ENCODE measurements at places on chromosomes 4 and X.

DNA sequence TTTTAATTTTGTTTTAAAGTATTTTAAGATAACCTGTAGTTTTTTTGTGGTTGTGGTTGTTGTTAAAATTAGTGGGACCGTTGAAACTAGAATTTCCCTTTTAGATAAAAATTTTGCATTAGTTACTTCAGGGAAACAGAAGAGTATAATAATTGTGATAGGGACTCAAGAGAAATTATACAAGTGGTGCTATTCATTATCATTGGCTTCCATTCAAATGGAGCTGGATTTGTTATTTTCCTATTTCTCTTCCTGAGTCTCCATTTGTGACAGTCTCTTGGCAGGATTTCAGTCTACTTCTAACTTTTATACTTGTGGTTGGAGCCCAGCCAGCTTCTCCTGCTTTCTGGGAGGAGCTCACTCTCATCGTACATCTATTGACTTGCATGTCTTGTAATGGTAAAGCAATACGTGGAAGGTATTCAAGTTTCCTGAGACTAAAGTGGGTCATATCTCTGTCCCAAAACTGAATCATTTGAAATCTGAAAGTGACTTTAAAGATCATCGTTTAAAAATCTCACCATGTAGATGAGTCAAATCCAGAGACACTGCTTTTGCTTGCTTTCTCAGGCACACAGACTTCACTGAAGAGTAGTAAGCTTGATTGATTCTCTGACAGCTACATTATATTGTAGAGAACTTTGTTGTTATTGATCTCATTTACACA, 155.8 kb downstream of the RPA4 start:
- DNase-seq = peak; percentile 2

- peak; percentile 60 for DNase-seq
These were observed 455.5 kb upstream of the FAM241A start for GRCh38 chr4:111689731-111690130.

DNA sequence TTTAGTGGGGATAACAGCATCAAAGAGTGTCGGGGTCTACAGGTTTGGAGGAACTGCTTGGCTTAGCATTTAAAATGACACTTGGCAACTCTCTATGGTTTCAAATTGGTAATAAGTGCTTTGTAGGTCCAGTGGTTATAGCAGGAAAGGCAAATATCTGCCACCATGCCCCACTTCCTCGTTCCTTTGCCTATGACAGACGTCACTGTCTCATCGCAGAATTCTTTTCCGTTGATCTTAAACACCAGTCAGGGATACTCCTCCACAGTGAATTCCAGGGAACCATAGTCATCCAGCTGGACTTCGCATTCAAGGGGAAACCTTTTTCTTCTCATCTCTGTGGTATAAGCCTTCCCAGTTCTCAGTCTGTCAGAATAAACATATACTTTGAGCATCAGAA, 319.1 kb downstream of the GPAT3 start:
- DNase-seq = peak; percentile 87

GRCh38 chr4:179465131-179465797, 2023.0 kb upstream of the AGA start:
- DNase-seq = peak; percentile 17

DNA sequence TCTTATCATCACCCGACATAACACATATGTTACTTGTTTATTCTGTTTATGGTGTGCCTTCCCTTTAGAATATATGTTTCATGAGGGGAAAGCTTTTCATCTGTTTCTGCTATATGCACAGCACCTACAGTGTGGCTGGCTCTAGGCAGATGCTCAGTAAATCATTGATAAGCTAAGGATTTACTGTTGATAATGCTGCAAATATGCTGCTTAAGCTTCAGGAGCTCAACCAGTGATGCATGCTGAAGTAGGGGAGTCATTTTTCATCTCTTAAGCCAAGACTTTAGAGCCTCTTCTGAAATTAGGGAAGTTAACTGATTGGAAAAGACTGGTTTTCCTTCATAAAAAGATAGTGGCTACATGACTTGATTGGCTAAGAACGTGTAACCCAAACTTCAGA, 16.4 kb downstream of the FAT4 start:
- DNase-seq = no peak

DNA sequence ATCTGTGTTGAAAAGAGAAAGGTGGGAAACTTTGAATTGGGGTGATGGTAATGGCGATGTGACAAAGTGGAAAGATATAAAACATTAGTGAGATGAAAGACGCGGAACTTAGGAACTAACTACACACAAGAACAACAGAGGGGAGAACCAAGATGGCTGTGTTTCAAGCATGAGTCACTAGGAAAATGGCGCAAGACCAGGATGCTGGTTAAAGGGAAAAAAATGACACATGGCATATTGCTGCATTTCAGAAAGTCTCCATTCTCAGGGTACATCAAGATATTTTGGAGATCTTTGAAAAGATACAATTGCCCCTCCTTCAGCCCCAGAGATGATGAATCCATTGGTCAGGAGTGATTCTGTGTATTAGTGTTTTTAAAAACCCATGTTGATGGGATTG, 164.4 kb downstream of the FBXO8 start:
- peak; percentile 88 for DNase-seq

GRCh38 chr4:183686461-183686860, 27.4 kb downstream of the TRAPPC11 start:
- no peak for DNase-seq

DNA sequence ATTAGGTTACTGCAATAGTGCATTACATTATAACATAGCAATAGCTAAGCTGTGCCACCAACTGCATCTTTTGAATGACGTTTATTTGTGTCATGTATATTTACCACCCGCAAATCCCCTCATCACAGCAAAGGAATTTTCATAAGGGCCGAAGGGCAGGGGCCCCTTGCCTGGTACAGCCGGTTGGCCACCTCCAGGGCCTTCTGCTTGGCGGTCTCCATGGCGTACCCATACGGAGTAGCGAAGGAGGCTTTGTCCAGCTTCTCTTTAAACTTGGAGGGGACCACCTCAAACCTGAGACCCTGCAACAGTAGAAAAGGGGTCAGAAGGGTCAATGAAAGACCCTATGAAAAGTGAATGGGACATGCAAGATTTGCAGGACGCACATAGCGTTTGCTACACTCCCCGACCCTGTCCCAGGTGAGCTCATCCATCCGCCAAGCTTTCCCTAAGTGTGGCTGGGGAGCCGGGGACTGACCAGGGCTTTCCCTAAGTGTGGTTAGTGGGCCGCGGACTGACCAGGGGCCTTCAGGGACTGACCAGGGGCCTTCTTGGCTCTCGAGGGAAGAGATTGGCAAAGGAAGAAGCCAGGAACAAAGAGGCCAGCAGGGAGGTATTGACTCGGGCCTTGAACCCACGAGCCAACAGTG, 10.6 kb downstream of the ASMTL start:
- DNase-seq = no peak

DNA sequence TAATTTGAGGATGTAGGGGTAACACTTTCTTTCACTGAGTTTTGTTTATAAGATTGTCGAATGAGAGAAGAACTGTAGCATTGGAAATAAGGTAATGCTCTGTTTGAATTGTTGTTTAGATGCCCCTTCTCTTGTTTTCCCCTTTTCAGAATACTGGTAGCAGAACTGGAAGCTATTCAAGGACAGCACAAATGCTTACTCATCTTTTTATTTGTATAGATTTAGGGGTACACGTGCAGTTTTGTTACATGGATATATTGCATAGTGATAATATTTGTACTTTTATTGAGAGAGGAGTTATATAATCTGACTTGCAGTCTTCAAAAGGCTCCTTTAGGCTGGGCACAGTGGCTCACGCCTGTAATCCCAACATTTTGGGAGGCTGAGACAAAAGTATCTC, 145.4 kb upstream of the HAND2 start:
- DNase-seq = no peak

DNA sequence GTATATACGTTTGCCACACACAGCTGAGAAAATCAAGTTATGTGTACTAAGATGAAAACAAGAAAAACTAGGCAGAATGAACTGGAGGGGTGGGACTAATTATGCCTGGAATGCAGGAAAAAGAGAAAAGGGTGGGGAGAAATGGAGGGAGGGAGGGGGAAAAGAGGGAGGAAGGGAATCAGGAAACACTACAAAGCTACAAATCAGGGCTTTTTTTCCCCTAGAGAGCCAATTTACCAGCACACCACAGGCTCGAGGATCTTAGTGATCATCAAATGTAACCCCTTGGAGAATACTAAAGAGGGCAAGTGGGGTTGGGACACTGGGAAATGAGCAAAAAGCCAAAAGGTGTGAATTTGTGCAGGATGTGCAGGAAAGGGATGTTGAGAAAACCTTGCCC, 451.9 kb downstream of the SMARCA1 start:
- no peak for DNase-seq

- DNase-seq = no peak
These were observed 5.0 kb downstream of the DOK7 start for GRCh38 chr4:3468154-3468553.

DNA sequence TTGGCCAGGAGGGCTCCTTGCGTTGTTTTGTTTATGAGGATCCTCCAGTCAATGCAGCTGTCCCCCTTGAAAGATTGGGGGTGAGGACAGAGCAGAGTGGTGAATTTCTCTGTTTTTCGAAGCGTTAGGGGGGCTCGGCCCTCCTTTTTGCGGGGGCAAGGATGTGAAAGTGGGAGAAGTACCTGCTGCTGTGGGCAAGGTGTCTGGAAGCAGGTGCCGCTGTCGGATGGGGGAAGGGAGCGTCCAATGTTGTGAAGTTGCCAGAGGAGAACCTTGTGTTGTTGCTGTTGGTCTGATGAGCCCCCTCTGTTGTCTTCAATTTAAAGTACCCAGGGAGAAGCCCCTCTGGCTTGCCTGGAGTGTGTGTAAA, 613 bp downstream of the GLRB start:
- DNase-seq = no peak

DNA sequence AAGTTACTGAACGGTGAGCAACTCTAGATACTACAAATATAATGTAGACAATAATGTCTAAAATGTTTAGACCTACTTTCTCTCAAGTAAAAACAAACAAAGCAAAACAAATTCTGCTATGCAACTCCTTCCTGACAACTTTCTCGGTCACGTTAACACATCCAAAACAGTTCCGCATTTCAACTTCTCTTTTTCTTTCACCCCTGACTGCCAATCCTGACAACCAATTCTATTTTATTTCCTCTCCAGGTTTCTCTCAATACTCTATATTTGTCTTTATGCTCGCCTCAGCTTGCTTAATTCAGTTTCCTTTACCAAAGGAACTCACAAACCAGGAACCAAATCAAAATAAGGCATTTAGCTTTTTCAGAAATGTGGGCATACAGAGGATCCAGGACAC, 513.0 kb downstream of the FSTL5 start:
- DNase-seq = no peak

- no peak for DNase-seq
These were observed 67.4 kb upstream of the CLCN4 start for GRCh38 chrX:10089378-10089795.
